Fibroblast of the conjunctiva (primary cell): ENCODE measurements at places on chromosomes 7 and 10.
A peak's percentile ranks its signal among the peaks of the same experiment; 100 is the strongest.

DNA sequence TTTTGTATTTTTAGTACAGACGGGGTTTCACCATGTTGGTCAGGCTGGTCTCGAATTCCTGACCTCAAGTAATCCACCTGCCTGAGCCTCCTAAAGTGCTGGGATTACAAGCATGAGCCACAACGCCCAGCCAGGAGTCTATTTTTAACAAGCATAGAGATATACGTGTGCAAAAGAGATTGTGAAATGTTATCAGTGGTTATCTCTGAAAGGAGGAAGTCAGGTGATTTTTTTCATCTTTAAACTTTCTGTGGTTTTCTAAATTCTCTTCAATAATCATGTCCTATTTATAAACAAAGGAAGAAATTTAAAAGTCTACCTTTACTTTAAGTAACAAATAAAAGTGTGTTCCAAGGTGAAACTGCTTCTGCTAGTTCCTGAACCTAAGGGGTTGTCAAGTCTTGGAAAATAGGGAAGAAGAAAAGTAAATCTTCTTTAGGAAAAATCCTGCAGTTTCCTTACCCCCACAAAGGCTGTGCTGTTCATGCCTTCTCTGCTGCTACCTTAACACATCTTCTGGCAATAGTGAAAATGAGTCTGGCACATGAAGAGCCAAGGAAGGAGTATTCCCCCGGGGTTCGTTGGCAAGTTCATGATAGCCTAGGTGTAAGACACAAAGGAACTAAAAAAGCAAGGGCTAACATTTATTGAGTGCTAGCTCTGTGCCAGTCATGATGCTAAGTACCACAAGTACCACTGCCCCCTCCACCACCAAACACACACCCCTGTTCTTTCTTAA lies 51.1 kb downstream of the CYP26A1 start:
- no peak for DNase-seq

DNA sequence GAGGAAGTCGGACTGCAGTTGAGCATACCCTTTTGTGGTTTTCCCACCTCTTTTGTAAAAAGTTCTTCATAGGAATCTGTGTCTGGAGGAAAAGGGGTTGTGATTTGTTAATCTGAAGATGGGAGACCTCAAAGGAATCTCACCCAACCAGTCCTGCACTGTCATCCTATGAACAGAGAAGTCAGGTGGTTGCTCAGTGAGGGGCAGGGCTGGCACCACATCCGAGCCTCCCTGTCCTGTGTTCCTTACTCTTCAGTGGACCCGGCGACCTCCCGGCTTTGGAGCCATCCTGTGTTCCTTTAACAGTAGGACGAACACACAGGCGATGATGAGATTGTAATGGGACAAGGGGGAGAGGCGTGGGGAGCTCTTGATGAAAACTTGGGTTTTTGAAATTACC lies 2.8 kb upstream of the MGMT start:
- DNase-seq: no peak

- DNase-seq: no peak
Observed at GRCh38 chr7:116512520-116513188, 12.2 kb upstream of the CAV1 start.

DNA sequence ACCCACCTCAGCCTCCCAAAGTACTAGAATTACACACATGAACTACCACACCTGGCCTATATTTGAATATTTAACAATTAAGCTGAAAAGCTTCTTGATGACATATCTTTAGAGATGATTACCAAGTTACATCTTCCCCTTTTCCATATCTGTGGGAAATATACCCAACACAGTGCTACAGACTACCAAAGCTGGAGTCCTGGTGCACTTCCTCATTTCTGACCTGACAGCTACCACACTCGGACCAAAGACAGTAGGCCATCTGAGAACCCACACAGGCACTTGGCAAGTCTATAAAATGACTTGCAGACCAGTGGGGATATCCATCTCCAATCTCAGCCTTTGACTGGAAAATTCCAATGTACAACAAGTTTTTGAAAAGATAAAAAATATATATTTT lies 270.4 kb upstream of the KLF14 start:
- no peak for DNase-seq

GRCh38 chr10:49700997-49701396 lies 21.5 kb downstream of the C10orf53 start:
- no peak for DNase-seq

DNA sequence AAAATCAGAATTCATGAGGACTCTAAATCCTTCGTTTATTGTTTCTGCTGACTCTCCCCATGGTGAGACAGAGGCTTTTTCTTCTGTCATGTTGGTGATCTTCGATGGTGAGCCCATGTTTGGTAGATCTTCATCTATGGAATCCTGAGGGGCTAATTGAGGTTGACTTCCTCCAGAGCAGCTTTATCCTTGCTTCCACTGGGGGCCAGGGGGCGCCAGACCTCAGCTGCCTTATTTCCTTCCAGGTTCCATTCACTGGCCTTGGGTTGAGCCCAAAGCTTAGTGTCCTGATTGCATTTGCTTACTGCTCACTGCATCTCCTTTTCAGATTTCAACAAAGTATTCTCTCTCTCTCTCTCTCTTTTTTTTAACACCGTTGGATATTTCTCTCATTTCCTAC lies 80.7 kb downstream of the GCC1 start:
- no peak for DNase-seq

GRCh38 chr7:54811041-54811845 lies 52.2 kb upstream of the SEC61G start:
- DNase-seq: peak; percentile 72

- no peak for DNase-seq
Observed at GRCh38 chr10:27834476-27834875, 88.9 kb upstream of the MKX start.

GRCh38 chr10:125233726-125234125 lies 73.4 kb upstream of the CTBP2 start:
- DNase-seq: no peak

GRCh38 chr7:36278620-36279172 lies 111.0 kb upstream of the ANLN start:
- DNase-seq: no peak

DNA sequence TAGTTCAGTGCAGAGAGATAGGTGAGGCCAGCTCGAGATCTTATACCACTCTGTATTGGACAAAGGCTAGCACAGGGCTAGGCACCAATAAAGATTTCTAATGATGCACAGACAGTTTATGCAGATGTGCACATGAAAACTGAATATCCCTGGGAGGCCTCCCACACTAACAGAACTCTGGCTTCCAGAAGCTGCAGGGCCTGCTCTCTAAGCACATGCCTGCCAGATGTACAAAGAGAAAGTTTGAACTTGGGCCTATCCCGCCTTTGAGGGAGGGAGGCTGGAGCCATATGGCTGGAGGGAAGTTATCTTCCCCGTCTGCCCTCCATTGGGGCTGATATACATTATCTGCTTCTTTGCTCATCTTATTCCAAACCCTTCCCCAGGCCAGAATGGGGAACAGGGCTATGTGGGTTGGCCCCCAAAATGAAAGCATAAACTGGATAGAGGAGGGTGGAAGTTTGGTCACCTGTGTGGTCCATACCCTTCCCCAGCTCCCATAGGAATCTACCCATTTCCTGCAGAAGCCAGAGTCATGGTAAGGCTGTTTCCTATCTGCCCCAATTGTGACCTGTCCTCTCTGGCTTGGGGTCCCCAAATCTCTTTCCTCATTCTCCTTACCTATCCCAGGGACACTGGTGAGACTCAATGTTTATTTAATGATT lies 3.8 kb downstream of the KAZALD1 start:
- DNase-seq: peak; percentile 56

DNA sequence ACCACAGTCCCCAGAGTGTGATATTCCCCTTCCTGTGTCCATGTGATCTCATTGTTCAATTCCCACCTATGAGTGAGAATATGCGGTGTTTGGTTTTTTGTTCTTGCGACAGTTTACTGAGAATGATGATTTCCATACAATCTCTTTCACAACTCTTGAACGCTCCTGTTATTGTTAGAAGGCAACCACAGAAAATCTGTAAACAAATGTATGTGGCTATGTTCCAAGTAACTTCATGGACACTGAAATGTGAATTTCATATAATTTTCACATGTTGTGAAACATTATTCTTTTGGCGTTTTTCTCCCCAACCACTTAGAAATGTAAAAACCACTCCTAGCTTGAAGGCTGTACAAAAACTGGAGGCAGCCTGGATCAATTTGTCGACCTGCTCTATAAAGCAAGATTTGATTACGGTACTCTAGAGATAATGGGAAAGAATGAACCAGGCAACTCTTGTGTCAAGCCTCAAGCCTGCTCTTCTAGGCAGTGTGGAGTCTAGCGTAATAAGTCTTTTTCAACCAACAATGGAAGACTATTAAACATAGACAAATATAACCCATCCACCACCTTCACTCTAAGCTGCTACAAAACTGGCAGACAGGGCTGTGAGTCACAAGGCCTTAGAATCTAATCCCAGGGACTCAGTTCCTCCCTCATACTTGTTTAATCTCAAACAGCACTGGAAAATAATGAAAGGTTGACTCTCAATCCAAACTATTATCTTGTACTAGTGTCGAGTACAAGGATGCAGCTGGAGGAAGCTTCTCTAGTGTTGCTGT lies 22.7 kb downstream of the ARL3 start:
- no peak for DNase-seq

DNA sequence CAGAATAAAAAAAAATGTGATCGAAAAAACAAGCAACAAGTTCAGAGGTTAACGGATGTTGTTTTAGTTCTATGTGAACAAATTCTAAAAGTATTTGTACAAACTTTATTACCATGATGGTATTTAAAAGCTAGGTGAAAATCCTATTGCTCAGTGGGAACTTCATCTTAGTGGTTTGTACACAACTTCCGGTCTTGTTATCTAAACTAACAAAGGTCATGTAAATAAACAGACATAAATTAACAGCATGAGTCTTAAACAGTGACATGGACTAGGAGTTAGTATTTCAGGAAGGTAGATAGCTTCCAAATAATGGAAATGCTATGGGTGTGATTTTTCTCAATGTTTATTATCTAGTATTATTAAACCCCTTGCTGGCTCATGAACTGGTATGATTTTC lies 83.8 kb downstream of the SPAG6 start:
- no peak for DNase-seq

GRCh38 chr7:28626624-28627262 lies 214.4 kb downstream of the CREB5 start:
- DNase-seq: no peak

- DNase-seq: no peak
Observed at GRCh38 chr7:16847381-16847860, 34.4 kb downstream of the AGR3 start.

- no peak for DNase-seq
Observed at GRCh38 chr7:135121868-135122267, 26.0 kb upstream of the TMEM140 start.

DNA sequence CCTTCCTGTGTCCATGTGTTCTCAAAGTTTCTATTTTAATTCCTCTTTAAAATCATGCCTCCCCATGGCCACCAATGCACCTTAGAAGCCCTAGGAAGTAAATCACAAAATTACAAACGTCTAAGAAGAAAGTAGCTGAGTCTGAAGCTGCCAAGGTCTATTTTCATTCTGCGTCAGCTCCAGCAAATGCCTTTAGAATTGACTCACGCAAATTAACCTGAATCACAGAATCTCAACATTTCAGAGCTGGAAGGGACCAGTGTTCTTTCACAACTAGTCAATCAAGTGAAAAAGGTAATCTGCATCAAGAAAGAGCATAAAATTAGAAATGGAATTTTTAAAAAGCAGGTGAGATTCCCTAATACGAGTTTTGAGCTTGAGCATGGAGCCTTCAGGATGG lies 1017.6 kb downstream of the SORCS3 start:
- DNase-seq: no peak

DNA sequence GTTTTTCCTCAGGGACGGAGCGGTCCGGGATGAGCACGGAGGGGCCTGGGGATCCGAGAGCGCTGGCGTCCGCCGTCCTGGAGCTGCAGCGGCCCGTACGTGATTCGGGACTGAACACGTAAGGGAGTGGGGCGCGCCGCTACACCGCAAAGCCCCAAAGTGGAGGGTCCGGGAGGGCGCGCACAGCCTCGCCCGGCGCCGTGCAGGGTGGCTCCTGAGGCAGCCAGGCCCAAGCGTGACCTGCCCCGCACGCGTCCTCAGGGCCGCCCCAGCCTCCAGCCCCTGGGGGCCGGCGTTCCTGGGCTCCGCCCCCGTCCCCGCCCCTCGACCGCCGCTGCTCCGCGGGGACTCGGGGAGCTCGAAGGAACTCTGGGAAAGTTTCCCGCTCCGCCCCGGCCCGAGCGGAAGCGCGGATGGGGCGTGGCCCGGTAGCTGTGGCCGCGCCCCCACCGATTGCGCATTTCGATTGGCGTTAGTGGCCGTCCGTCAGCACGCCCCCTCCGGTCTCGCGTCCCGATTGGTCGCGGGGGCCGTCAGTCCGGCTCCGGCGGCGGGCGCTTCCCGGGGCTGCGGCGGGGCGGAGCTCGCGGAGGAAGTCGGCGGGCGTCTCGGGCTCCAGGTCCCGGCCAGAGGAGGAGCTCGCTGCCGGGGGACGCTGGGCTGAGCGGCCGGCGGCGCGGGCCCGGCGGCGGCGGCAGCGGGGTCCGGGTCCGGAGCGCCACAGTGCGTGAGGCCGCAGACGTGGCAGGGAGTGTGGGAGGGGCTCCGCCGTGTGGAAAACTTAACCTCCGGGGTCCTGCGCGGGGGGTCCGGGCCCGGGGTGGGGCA lies at the start of the genes ANKRD16 and FBH1:
Gene ANKRD16 (minus strand): TSS at position 270 of the 828 bp plus-strand sequence. CDS start 539 bp downstream, outside the sequence.
Gene FBH1 (plus strand): TSS at position 620 of the 828 bp plus-strand sequence. CDS start 103 bp downstream, at position 723.
- DNase-seq: peak; percentile 97

DNA sequence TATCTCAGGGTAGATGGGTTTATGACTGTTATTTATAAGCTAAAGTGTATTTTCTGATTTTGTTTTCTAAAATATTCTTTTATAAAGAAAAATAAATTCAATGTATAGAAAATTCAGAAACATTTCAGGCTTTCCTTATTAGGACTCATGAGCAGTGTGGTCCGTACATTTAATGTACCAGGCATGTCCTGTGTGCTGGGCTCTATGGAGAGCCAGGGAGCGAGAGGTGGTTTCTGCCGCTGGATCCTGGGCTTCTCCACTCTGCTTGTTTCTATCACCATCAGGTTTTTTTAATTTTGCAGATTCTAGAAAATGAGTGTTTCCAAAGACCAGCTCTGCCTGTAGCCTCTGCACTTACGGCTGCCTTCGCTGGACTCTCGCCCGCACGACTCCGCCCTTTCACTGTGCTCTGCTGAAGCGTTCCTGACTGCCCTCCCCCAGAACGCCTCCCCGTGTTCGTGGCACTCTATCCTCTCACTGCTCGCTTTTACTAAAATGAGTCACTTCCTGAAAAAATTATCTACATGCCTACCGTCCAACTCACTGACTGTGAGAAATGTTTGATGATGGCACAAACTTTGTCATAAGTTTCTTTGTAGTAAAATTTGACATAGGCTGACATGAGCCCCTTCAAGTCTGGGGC lies 188.5 kb downstream of the ZMYND11 start:
- DNase-seq: peak; percentile 92

DNA sequence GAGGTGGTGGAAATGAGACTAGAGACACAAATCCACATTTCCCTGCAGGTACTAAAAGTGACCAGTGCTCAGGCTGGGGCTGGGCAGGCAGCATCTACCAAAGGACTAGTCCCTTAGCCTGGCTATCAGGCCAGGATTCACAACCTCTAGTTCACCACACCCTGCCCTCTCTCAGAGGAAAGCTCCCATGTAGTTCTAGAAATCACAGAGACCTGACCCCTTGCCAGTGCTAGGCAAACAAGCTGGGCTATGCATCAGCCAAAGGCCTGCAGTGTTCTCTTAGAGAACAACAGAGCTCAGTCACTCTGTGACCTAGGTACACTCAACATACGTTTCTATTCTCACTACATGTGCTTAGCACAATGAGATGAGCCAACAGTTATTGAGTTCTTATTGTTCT lies 26.7 kb upstream of the LRRC4 start:
- DNase-seq: no peak
